Gastroesophageal sphincter (tissue), 4 donors: ENCODE measurements at places on chromosomes 5 and 9. TPM values are rescaled to one million over a fixed set of nuclear protein-coding genes. Genes with fewer than 3 reads are reported as not detected.
A peak's percentile ranks its signal among the peaks of the same experiment; 100 is the strongest.

Gene STKLD1
- total RNA-seq, result 0.93 TPM

Gene IL17B
- 3.0 TPM for total RNA-seq

Gene ROR2
- 69.1 TPM for total RNA-seq

Gene CWC27
- 22.9 TPM for total RNA-seq

Gene LVRN
- 4.5 TPM for total RNA-seq

Gene PCDHB7
- total RNA-seq, result 2.8 TPM

Gene LPCAT1
- 52.6 TPM for total RNA-seq

Gene MCIDAS
- total RNA-seq, result not detected

Gene RETREG1
- 21.3 TPM for total RNA-seq

Gene OR1N1
- total RNA-seq, result not detected

Gene NUDT12
- total RNA-seq, result 11.4 TPM

DNA sequence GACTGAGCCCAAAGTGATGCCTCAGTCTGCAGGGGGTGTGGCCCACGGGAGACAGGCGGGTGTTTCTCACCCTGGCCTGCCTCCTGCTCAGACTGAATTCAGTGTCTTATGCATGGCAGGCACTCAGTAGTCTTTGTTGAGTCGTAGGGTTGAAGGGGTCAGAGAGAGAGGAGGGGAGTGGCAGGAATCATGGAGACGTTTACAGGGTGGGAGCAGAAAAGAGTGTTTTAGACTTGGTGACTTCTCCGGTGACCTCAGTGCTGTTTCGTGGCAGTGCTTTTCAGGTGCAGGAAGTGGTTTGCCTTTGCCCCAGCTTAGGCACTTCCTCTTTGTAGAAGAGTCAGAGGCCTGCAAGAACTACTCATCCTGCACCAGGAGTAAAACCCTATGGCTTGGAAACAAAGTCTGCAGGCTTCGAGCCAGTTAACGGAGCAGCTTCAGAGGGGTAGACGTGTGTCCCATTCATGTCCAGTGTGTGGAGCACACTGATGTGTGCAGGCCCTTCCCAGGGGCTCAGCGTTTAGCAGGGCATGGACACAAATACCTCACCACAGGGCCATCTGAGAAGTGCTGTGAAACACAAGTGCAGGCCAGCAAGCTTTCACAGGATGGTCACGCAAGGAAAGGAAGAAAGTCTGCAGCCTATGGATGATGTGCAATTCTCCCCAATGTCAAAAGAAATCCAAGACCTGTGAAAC is 24.5 kb upstream of the SEMA4D start:
- no peak for ATAC-seq

- ATAC-seq, result no peak
Measured at GRCh38 chr5:73899055-73899454, 273.1 kb downstream of the ARHGEF28 start.

DNA sequence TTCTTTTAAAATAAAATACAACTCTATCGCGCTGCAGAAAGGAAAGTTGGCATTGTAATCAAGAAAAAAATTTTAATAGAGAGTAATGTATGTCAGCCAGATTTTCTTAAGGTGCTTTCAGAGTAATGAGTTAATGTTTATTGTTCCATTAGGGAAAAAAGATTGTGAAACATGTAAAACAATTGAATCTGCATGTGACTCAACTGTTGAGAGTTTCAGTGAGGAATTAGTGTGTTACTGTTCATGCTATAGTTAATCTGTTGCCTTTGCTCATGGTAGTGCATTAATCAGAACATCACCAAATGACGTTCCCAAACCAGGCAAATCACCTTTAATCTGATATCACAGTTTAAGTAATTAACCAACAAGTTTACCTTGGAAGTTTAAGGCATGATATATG is 600.5 kb downstream of the NR2F1-AS1 start:
- no peak for ATAC-seq

GRCh38 chr9:2085716-2086115 is 70.6 kb downstream of the SMARCA2 start:
- ATAC-seq, result peak; percentile 58

GRCh38 chr5:127834094-127834531 is 130.9 kb downstream of the CCDC192 start:
- ATAC-seq, result no peak

DNA sequence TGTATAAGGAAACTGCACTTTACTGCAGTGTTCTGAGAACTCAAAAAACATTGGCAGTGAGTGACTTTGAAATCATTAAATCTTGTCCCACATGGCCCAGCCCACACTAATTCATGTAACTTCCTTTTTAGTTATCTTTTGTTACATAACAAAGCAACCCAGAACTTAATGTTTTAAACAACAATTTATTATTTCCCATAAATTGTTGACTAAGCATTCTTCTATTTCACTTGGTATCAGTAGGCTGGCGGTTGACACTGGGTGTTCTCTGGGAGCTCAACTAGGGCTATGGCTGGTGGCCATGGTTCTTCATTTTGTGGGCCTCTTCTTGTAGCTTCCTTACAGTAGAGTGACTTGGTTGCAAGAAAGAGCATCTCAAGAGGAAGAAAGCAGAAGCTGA is 278.4 kb downstream of the RASEF start:
- no peak for ATAC-seq

DNA sequence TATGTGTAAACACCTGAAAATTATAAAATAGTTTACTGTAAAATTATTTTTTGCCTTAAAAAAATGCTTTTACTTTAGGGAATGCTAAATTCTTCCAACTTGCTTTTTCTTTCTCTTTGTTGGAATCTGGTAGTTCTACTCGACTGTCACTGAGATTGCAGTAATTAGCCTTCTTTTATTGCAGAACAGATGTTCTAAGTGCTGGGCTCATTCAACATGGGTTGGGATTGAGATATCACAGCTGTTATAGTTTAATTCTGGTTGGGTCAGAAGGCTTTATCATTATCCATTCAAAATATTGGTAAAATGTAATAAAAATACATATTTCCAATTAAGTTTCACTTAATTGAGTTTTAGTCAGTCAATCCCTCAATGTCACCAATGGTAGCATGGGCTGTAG is 686.7 kb downstream of the CDH18 start:
- ATAC-seq, result no peak

DNA sequence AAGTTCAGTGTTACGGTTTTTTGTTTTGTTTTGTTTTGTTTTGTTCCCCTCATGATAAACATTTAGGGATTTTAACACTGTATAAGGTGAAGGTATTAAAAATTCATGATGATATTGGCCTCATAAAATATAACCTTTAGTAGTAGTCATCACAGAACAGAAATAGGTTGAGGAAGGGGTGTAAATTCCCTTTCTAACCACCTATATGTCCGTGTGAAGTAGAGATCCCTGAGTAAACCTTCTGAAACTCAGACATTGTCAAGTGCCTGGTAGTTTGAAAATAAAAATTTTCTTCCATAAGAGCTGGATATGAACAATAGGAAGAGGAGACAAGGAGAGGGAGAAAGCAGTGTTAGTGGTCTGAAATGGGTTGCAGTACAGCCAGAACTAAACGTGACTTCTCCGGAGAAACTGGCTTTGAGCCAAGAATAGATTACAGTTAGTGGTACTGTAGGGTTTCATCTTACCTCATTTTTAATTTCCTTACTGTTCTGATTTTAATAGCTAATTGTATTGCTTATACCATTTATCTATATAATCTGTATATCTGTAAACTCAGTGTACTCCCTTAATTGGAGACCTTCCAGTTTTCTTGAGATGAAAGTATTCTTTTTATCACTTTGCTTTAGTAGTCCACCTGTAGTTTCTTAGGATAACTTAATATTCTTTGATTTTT is 18.3 kb downstream of the UGCG start:
- no peak for ATAC-seq
